ENCODE measurements at places on chromosomes 1 and 21. TPM values are rescaled to one million over a fixed set of nuclear protein-coding genes. Genes with fewer than 3 reads are reported as not detected.

The SMCP gene
- not detected for total RNA-seq

The FCRL1 gene
- total RNA-seq, result not detected

The PTPN22 gene
- total RNA-seq, result 0.40 TPM

The CCNL2 gene
- total RNA-seq, result 61.0 TPM

The CD101 gene
- 0.45 TPM for total RNA-seq

The CNIH3 gene
- 0.99 TPM for total RNA-seq

GRCh38 chr1:98221923-98222322 lies 301.1 kb upstream of the DPYD start:
- DNase-seq, result no peak

DNA sequence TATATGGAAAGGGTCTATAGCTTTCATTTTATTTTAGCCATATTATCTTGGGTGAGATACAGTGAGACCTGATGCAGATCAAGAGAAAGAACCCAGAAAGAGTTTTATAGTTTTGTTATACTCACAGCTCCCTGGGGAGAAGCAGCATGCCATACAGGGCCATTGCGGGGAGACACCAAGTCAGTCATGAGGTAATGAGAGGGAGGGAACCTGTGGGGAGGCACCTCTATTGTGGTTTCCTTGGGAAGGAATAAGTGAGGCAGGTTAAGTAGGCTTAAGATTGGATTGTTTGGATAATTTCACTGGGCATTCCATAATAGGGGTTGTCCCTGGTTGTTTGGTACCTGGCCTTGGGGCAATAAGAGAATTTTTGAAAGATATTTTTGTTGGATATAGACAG lies 19.7 kb downstream of the AXDND1 start:
- no peak for DNase-seq

- peak; percentile 34 for DNase-seq
Measured at GRCh38 chr1:116724765-116725375, 29.4 kb upstream of the CD2 start.

DNA sequence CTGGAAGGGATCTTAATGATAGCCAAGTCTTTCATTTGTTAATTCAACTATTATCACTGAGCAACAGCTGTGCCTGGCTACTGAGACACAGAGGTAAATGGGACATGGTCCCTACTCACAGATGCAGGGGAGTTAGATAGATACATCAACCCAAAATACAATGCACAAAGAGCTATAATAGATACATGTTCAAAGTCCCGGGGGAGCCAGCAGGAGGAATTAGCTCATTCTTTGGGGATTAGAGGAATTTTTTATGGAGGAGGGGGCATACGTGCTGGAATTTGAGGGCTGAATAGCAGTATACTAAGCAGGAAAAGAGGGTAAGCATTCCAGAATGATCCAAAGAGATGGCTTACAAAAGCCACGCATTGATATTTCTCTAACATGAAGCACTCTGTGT lies 34.6 kb downstream of the C8B start:
- no peak for DNase-seq

DNA sequence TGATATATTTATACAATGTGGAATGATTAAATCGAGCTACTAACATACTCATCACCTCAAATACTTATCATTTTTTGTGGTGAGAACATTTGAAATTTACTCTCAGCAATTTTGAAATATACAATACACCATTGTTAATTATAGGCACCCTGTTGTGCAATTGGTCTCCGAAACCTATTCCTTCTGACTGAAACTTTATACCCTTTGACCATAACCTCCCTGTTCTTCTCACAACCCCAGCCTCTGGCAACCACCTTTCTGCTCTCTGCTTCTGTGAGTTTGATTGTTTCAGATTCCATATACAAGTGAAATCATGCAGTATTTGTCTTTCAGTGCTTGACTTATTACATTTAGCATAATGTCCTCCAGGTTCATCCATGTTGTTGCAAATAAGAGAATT lies 49.5 kb downstream of the SETD4 start:
- no peak for DNase-seq

GRCh38 chr1:227082999-227083746 lies 143.1 kb downstream of the COQ8A start:
- DNase-seq, result no peak

DNA sequence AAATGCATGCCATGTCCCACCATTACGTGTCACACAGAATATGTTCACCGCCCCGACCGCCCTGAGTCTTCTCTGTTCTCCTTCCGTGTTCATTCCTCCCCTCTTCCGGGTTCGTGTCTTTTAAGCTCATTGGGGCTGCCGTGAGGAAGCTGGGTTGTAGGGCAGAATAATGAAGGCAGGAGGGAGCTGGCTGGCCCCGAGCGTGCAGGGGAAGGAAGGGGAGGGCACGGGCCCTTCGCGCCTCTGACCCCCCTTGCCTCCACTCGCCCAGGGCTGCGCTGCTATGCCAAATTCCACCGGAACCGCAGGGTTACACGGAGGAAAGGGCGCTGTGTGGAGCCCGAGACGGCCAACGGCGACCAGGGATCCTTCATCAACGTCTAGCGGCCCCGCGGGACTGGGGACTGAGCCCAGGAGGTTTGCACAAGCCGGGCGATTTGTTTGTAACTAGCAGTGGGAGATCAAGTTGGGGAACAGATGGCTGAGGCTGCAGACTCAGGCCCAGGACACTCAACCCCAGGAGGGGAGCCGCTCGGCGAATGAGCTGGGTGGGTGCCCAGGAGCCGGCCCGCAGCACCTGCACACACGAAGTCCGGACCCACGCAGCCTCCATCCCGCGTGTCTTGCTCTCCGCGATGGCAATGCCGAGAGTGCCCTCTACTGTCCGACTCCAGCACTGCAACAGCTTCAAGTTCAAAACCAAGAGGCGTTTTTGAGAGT lies 16.5 kb upstream of the AGTRAP start:
- DNase-seq, result peak; percentile 89

- DNase-seq, result no peak
Measured at GRCh38 chr1:1342584-1343115, 6.6 kb downstream of the DVL1 start.

- no peak for DNase-seq
Measured at GRCh38 chr1:211537253-211537652, 41.7 kb downstream of the SLC30A1 start.

DNA sequence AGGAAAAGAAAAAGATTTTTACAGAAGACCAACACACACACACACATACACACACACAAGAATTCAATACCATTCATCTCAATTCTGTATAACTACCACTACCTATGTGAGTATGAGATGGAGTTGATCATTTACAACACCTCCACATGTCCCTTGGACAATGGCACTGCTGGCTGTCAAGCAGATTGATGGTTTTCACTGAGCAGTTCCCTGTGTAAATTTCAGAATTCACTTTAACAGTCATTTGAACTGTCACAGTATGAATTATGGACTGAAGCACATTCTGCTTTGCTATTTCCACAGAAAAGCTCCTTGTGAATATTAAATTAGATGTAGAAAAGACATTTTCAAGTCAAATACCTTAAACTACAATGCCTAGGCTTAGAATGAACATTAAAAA lies 14.3 kb downstream of the KCNT2 start:
- DNase-seq, result no peak

GRCh38 chr1:229665912-229666558 lies 40.0 kb downstream of the URB2 start:
- no peak for DNase-seq

DNA sequence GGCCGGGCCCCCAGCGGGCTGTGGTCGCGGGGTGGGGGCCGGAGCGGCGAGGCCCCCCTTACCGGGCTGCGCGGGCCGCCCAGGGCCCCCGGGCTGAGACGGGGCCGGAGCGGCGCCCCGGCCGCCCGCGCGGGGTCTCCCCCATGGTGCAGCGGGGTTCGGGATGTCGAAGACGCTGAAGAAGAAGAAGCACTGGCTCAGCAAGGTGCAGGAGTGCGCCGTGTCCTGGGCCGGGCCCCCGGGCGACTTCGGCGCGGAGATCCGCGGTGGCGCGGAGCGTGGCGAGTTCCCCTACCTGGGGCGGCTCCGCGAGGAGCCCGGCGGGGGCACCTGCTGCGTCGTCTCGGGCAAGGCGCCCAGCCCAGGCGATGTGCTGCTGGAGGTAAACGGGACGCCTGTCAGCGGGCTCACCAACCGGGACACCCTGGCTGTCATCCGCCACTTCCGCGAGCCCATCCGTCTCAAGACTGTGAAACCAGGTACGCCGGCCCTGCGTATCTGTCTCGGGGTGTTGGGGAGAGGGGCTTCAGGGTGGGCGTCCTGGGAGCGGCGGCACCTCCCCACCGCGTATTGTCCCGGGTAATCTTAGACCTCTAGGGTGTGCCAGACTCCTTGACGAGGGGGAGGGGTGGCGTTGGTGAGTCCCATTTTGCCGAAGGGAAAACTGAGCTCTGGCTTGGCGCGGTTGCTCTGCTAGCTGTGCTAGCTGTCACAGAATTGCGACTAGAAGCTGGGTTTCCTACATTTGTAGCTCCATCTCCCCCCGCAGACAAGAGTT lies 745 bp downstream of the MAGI3 start:
- peak; percentile 69 for DNase-seq

GRCh38 chr1:231188768-231189167 lies 26.9 kb downstream of the TRIM67 start:
- DNase-seq, result no peak

- no peak for DNase-seq
Measured at GRCh38 chr1:73674945-73675561, 522.9 kb downstream of the LRRIQ3 start.

GRCh38 chr1:31429583-31429982 lies 16.6 kb downstream of the SERINC2 start:
- no peak for DNase-seq

DNA sequence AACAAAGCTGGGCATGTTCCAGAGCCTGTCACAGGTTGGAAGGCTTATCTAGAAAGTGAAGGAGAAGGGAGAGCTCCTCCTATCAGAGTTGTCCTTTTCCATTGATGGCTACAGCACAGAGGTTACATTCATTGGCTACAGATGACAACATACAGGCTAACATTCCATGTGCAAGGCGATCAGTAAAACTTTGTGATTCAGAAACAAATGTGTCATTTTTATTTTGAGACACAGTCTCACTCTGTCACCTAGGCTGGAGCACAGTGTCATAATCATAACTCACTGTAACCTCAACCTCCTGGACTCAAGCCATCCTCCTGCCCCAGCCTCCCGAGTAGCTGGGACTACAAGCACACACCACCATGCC lies 32.6 kb downstream of the TRIM67 start:
- no peak for DNase-seq

DNA sequence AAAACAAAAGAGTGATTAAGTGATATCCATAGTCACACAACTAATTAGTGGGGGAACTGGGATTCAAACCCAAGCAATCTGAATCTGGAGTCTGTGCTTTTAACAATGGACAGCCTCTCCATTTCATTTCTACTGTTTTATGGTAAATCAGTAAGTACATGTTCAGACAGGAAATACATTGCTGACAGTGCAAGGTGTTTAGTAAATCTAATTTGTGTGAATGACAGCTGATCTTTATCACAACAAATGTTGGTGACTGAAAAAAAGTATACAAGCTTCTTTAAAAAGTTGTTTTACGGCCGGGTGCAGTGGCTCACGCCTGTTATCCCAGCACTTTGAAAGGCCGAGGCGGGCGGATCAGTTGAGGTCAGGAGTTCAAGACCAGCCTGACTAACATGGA lies 20.6 kb downstream of the DONSON start:
- DNase-seq, result no peak

GRCh38 chr1:48810740-48811139 lies 34.0 kb upstream of the BEND5 start:
- DNase-seq, result no peak

DNA sequence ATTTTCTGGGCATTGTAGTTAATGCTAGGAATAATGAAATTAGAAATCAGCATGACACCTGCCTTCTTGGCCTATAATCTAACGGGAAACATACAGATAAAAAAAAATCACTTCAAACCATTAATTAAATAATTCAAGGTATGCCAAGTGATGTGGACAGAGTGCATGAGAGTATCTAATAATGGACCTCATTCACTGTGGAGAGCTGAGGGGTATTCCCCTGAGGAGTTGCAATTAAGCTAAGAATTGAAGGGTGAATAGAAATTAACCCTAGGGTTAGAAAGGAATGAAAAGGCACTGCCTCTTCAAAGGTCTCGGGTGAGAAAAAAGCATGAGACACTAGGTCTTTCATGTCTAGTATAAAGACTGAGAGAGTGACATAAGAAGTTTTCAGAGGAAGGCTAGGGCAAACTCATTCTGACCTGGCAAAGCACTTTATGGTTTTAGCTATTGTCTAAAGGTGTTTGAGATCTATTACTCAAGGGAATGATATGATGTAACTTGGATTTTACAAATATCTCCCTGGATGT lies 466.1 kb downstream of the KCNT2 start:
- no peak for DNase-seq

DNA sequence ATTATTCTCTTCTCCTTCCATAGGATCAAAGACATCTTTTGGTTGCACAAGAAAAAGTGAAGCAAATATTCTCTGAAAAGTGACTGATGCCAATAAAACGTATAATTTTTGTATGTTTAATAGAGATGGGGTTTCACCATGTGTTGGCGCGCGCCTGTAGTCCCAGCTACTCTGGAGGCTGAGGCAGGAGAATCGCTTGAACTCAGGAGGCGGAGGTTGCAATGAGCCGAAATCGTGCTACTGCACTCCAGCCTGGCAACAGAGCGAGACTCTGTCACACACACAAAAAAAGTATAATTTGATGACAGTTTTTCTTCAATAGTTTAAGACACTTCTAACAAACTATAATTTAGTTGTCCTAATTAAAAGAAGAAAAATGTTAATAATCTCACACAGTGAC lies 23.8 kb downstream of the ANP32E start:
- no peak for DNase-seq

DNA sequence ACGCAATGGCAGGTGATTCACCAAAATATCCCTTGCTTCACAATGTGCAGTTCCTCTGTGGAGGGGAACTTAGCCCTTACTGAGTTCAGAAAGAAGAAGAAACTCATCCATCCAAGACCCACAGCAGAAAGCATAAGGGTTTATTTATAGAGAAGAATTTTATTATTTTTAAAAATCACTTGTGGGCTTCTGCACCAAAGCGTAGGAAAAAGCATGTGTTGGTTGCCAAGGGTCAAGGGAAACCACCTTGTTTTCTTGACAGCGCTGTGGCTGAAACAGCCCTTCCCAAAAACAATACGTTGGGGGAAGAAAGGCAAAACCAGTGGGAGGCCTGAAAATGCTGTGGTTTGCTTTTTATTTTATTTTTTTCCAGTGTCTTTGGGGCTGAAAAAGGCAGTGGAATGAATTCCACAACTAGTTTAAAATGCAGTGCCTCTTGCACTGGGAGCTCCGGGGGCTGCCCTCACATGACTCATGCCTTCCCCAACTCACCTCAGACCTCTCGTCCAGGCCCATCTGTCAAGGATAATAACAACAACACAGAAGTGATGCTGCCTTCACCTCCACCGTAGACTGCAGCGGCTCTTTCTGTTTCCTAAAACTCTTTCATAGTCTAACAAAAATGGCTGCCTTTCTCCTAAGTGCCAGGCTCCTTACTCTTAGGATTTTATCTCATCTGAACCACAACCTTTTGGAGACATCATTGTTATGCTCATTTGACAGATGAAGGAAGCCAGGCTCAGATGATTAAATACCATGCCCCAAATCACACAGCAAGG lies 224.2 kb upstream of the JUN start:
- no peak for DNase-seq
